ENCODE measurements at places on chromosomes 1 and 21.

DNA sequence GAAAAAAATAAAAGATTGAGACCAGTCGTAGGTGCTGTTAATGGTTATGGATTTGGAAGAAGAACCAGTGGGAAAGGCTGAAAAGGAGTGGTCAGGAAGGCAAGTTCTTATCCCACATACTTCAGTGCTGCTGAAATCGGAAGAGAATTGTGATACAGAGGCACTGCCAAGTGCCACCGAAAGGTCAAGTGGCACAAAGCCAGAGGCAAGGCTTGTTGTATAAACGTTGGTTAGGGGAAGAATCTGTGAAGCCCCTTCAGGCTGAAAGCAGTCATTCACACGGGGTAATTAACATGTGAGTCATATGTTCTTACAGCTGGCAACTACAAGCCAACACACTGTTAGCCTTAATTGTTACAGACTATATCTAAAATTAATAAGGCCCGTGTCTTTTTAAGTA, 48.8 kb downstream of the ZBTB40 start:
- DNase-seq = peak; percentile 35

- DNase-seq = no peak
These were observed 33.0 kb downstream of the PTPN14 start for GRCh38 chr1:214518361-214518760.

- DNase-seq = no peak
These were observed 148.9 kb downstream of the ETS2 start for GRCh38 chr21:38954588-38955004.

- DNase-seq = no peak
These were observed 195.8 kb downstream of the TPR start for GRCh38 chr1:186179231-186179630.

GRCh38 chr1:58919959-58920321, 136.1 kb upstream of the JUN start:
- DNase-seq = no peak

DNA sequence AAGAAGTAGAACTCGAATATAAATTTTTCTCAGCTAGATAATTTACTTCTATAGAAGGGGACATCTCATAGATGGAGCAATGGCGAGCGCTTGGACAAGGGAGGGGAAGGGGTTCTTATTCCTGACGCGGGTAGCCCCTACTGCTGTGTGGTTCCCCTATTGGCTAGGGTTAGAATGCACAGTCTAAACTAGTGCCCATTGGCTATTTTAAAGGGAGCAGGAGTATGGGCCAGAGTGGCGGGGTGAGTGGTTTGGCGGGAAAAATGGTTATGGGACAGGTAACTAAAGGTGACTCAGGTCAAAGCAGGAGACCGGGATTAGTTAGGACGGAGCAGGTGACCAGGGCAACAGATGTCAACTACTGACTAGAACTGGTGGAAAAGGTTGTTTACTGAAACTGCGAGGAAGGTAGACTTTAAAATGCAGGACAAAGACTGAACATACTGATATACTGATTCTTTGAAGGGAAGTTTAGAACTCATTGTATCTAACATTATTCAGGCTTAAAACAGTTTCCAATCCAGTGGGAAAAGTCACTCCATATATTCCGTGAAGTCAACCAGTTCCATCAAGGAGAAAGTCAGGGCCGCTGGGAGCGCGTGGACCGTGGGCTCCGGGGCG, 940 bp upstream of the ATAD3A start:
- DNase-seq = peak; percentile 15

- DNase-seq = peak; percentile 21
These were observed 39.4 kb downstream of the DMRTB1 start for GRCh38 chr1:53498555-53499131.

GRCh38 chr1:64357422-64357821, 112.5 kb upstream of the CACHD1 start:
- no peak for DNase-seq

DNA sequence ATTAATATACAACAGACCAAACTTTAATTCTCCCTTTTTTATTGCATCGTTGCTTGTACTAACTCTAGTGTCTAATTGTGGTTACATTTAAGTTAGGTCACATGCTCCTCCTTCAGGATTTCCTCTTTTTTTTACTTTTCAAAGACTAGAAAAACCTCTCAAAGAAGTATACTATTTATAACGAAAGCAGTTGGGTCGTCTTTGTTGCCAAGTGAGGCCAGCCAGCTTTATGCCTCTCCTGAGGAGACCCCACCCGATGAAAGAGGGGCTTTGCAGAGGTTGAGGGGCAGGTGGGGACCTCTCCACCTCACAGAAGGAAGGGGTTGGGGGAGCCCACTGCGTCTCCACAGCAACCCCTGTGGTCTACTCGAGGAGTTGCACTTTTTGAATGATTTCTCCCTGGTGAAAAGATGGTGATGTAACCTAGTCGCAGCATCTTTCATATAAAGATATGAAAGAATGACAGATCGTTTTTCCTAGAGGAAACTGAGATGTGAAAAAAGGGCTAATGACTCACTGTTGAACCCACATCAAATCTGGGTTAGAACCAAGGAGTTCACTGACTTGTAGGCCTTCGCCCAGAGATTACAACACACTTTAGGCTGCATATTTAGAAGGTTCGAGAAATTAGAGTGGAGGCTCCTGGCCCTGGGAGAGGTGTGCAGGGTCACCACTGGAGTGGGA, 6.4 kb downstream of the TGFB2 start:
- DNase-seq = peak; percentile 80

- DNase-seq = peak; percentile 63
These were observed 565.2 kb upstream of the ADAMTS5 start for GRCh38 chr21:27532076-27532475.
